ENCODE measurements at places on chromosomes 5 and 9.

GRCh38 chr9:18058564-18059442 lies 415.1 kb upstream of the ADAMTSL1 start:
- no peak for DNase-seq

DNA sequence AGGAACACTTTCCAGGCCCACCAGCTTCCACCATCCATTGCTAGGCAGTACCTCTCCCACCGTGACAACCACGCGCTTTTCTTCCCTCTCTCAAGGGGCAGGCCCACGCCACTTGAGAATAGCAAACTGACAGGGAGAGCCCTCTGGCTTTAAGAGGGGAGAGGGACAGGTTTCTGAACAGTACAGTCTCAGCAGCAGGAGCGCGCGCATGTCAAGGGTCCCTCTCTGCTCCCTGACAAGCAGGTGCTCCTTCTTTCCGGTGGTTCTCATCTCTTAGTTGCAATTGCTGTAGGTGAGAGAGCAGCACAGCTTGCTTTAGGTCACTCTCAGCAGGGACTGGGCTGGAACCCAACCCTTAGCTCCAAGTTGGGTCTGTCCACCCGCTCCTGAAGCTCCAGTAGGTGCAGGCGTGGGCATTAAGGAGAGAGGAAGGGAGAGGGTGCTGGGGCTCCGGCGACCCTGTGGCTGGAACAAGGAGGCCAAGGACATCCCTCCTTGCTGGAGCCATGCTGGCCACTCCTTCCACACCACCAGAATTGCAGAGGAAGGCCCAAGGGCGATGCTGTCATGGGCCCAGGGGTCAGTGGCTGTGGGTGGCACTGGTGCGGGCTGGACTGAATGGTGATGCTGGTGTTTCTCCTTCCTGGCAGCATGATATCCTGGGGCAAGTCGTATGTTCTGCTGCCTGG lies 9.0 kb upstream of the PHF2 start:
- no peak for DNase-seq

DNA sequence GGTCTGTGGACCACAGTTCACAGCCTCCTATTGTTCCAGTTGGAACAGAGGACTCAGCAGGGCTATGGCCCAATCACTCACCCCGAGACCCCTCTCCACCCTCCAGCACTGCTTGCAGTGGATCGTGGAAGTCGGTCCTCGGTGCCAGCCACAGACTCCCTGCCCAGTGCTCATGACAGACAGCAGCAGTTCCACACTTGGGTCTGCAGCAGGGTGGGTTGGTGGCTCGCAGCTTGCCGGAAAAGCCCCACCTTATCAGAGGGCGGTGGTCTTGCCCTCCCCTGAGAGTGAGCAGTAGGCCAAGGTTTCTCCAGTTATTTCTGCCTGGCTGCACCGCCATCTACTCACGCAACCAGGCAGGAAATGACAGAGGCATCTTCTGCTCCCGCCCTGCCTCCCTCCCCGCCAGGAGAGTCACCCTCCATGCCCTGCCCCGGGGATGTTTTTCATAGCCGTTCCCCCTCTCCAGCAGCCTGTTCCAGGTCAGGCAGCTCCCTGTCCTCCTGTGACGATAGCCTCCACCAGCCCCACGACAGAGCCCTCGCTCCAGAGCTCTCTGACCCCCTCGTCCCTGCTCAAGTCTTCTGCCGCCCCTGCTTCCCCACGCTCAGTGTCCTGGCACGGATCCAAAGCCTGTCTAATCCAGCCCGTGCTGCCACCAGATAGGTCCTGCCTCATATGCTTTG lies 34.5 kb downstream of the UNC5A start:
- no peak for DNase-seq

GRCh38 chr9:94681508-94681907 lies 42.2 kb upstream of the FBP1 start:
- peak; percentile 81 for DNase-seq

GRCh38 chr9:2418619-2419018 lies 203.0 kb upstream of the VLDLR start:
- DNase-seq = peak; percentile 13

- DNase-seq = no peak
Observed at GRCh38 chr5:142789206-142789605, 19.0 kb downstream of the ARHGAP26 start.

DNA sequence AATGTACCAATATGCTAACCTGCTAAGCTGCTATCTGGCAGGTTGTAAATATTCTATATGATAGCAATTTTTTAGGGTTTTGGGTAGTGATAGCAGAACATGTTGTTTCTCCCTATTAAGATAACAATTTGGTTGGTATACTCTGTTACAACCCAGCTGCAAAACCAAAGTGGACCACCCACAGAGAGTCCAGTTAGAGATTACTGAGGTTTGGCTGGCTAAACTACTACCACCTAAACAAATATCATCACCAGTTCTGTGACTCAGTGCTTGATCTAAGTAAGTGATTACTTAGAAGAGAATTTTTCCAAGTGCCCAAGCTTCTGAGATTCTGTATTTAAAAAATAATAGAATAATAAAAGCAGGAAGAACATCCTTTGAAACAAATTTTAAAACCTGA lies 72.3 kb downstream of the XRCC4 start:
- DNase-seq = peak; percentile 20

DNA sequence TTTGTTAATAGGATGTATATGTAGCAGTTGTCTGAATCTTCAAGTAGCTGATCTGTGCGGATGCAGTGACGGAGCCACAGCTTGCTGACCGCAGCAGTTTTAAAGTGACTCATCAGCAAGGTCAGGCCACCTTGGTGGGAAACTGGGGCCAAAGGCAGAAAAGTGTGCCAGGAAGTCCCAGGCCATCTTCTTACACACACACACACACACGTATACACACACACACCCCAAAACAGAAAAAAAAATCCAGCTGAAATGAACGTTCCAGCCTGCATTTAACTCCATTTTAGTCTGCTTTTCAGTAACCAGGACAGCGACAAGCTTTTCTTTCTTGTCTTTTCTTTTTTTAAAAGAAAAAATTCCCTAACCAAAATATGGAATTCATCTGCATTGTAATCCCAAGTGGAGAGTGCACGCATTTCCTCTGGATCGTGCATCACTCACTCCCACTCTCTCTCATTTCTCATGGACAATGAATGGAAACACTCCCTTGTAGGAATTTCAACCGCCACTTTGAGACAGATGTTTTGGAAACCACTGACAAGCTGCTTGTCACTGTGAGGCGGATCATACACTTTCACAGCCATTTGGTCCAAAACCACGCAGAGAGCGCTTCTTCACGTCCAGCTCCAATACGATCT lies 103.9 kb downstream of the LHFPL2 start:
- peak; percentile 90 for DNase-seq

- DNase-seq = no peak
Observed at GRCh38 chr9:98396656-98397055, 141.2 kb upstream of the TBC1D2 start.

- no peak for DNase-seq
Observed at GRCh38 chr9:6894135-6894534, 136.4 kb downstream of the KDM4C start.

GRCh38 chr9:27749838-27750237 lies 176.6 kb upstream of the C9orf72 start:
- DNase-seq = no peak

GRCh38 chr5:10800852-10801251 lies 39.8 kb upstream of the DAP start:
- no peak for DNase-seq

DNA sequence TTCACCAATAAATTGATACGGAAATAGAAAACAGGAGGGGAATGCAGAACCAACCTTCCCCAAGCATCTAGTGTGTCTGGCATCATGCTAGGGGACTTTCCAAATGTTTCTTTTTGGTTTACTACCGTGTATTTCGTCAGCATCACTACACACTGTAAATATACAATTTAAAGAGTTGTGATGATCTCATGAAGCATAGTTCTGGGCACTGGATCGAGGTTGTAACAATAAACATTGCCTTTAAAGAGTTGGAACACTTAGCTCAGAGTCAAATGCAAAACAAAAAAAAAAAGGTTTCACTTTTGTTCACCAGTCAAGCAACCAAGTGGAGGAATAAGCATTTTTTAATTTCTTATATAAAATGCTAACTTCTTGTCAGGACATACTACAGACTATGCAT lies 2.9 kb upstream of the SCAI start:
- peak; percentile 91 for DNase-seq

GRCh38 chr5:95838556-95838955 lies 16.0 kb upstream of the GLRX start:
- no peak for DNase-seq

DNA sequence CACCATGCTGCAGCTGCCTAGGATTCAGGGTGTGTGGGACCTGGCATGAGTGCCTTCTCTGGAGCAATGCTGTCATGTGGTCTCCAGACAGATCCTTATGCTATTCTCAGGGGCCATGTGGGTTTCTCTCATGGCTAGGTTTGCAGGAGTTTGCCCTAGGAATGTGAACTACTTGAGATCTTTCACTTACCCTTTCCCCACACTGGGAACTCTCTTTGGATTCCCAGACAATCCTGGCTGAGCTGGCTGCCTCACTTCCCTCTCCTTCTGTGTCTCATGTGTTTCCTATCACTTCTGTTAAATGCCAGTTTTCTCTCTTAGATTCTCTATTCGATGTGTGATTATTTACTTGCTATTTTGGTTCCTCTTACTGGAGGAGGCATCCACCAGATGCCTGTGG lies 270.2 kb upstream of the RASA1 start:
- DNase-seq = peak; percentile 63

DNA sequence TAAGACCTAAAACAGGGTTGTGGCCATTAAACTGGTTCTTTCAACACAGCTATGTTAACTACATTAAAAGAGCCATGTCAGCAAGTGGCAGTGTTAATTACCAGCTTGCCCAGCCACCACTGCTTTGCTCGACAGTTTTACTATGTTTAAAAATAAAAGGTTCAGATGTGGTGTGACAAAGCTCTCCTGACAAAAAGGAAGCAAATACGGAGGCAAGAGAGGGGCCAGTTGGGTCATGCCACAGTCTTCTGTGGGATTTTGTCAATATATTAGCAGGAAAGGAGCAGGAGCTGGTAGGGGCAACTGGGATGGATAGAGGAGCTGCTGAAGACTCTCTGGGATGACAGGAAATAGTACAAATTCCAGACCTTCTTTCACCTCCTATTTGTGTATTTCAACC lies 113.5 kb upstream of the PCA3 start:
- DNase-seq = no peak

DNA sequence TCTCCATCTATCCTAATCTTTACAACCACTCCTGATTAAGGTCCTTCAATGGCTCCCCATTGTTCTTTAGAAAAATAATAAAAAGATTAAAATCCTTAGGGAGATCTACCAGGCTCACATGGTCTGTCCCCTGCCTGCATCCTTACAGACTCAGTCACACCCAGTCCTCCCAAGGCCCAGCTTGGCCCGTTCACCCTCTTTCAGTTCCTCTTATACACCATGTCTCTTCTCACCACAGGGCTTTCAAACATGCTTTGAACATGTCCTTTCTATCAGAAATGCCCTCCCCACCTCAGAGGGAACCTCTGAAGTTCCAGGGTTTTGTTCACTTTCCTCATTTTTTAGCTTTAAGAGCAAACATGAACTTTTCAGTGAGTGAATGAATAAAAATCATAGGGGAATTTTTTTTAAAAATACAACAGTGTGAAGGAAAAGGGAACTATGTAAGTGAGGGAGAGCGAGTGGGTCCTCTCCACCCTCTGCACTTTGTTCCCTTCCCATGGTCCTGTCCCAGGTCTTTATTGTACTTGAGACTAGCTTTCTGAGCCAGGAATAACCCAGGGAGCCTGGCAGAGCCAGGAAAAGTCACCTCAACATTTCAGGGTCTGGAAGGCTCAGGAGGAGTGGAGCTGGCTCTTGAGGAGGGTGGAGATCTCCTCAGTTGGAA lies 55.3 kb downstream of the TRPC7 start:
- no peak for DNase-seq

DNA sequence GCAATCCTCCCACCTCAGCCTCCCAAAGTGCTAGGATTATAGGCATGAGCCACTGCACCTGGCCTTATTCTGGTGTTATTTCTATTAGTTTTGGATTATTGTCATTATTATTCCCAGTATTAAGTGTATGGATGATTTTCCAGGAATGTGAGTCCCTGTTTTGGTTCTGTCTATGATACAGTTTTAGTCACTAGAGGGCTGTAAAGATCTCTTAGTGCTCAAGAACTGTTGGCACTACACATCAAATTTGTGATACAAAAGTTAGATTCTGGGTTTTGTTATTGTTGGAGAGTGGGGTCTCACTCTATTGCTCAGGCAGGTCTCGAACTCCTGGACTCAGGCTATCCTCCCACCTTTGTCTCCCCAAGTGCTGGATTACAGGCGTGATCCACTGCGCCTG lies 12.1 kb downstream of the CCL28 start:
- peak; percentile 13 for DNase-seq

DNA sequence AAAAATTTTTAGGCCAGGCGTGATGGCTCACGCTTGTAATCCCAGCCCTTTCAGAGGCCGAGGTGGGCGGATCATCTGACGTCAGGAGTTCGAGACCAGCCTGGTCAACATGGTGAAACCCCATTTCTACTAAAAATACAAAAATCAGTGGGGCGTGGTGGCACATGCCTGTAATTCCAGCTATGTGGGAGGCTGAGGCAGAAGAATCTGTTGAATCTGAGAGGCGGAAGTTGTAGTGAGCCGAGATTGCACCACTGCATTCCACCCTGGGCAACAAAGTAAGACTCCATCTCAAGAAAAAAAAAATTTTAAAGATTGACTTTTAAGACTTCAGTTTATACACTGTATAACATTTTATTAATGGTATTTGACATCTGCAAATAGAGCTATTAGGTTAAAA lies 60.1 kb upstream of the GNAQ start:
- no peak for DNase-seq

GRCh38 chr5:128271071-128271470 lies 187.5 kb downstream of the SLC12A2 start:
- DNase-seq = no peak

GRCh38 chr9:121285835-121286687 lies 18.1 kb downstream of the GSN start:
- DNase-seq = peak; percentile 90

GRCh38 chr5:88734191-88734640 lies 148.8 kb downstream of the MEF2C start:
- DNase-seq = no peak

Measured in mesenchymal stem cell (in vitro differentiated cells and primary cell).